GM04503 (cell line): ENCODE measurements at places on chromosomes 7 and 10.

DNA sequence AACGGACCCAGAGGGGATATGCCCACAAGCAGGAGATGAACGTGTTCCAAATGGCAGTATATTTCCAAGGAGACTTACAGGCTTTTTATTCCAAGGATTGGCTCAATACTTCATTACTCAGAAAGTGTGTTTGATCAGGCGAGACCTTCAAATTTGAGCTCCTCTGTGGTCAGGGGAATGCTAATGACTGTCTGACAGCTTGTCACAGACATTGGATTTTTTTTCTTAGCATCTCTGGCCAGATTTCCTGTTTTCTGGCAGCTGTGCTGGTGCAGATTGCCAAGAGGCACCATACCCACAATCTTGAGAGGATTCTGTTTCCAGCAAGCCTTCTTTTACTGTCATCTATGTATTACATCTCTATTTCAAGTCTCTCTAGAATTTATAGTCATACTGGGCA, 93.8 kb downstream of the C1GALT1 start:
- DNase-seq: no peak

- DNase-seq: no peak
Measured at GRCh38 chr10:7121154-7121797, 289.6 kb downstream of the SFMBT2 start.

DNA sequence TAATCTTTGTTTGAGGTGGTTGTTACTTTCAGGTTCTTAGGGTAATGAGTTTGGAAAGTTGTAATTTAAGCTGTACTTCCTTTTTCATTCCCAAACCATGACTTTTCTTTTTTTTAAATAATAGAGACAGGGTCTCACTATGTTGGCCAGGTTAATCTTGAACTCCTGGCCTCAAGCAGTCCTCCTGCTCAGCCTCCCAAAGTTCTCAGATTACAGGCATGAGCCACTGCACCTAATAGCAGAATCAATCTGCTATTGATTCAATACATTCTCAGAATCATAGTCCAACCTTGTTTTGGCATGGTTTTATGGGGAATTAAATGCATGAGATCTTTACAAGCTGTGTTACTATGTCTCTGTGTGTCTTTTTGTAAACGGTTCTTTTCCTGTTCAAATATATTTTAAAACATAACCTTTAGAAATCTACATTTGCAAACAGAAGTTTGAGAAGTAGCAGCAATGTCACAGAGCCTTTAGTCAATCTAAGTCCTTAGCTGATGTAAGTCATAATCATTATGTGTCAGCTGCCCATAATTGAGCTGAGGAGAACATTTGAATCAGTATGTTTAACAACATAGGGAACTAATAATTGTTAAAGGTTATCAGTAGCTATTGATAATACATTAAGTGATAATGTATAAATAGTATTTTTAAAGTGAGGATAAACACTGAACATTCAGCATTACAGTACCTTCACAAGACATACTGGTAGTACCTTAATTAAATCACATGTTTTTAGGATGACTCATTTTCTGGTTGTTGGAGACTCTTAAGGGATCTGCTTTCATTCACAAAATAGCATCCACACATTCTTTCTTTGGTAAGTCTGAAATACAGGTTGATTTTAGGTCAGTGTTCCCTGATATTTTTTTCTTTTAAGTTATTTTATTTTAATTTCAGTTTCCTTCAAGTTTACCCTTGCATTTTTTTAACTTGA, 8.8 kb downstream of the INPP5F start:
- no peak for DNase-seq

GRCh38 chr10:14553448-14553847, 221.2 kb downstream of the FAM107B start:
- peak; percentile 45 for DNase-seq

- DNase-seq: no peak
Measured at GRCh38 chr7:38411404-38411803, 138.0 kb upstream of the TARP start.

- DNase-seq: no peak
Measured at GRCh38 chr7:22700559-22701002, 26.4 kb upstream of the IL6 start.

DNA sequence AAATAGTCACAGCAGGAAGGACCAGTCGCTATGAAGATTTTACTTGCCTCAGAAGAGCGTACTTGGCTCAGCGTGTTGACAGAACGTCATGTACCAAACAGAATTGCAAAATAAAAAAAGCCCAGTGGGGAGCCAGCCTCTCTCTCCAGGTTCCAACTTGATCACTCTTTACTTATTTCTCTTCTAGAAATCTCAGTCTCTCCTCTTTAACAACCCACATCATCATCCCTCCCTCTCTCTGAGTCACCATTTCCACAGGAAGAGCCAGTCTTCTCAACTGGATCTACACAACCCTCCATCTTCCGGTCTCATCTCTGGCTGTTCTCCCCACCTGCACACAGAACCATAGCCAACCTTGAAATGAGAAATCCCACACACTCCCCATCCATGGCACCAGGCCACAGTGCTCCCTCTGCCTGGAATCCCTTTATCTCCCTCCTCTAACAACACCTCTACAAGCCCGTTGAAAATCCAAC, 718.3 kb downstream of the GRID1 start:
- no peak for DNase-seq

DNA sequence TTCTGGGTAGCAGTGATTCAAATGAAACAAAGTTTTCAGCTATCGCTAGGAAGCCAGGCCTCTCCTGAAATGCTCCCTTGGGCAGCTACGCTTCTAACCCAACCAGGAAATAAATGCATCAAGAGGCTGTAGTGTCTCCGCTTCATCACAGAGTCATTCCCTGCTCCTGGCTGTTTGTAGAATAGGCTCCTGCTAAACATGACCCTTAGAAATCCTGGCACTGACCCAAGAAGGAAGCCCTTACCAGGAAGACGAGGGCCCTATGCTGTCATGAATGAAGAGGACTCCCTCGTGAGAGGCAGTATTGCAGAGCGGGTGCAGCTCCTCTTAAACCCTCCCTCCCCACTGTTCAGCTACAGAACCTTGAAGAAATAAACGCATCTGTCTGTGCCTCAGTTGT, 48.3 kb downstream of the NOD1 start:
- DNase-seq: no peak

DNA sequence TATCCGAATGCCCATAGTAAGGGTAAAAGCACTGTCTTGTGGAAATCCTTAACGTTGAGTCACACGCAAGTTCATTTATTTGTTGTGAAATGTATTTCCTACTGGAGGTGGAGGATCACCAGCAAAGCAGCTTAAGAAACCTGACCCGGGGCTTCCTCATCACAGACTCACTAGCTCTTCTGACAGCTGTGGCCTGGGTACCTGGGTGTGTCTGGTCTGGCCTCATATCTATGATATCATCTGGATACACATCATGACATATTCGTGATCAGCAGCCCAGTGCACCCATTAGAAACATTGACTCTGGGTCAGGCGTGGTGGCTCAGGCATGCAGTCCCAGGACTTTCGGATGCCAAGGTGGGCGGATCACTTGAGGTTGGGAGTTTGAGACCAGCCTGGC, 8.8 kb downstream of the DRGX start:
- DNase-seq: peak; percentile 35

DNA sequence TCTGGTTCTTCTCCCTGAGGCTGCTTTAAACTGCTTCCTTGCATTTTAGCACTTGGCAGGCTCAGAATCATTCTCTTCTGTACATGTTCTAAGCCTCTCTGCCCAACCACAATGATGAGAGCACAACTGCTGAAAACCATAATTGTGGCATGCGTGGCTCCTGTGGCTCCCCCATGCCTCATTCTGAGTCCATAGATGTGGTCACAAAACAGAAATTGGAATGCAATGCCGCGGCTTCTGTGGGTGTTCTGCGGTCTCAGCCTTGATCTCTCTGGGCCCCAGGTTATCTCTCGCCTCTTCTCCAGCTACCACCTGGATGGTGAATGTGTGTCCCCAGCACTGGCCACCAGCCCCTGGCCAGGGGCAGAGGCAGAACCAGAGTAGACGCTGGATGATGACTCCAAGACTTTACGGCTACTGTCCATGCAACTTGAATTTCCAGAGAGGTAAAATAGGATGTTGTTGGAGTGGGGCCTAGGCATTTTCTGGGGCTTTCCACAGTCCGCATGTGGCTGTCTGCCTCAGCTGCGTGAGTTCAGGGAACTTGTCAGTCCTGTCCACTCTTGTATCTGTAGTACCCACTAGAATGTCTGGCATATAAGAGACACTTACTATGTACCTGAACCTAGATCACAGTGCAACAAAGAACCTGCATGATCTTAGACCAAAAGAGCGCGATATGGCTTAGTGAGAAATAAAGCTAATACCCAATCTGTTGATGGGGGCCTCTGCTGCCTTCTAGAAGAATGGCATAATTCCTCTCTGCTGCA, 52.4 kb upstream of the ADRB1 start:
- no peak for DNase-seq

DNA sequence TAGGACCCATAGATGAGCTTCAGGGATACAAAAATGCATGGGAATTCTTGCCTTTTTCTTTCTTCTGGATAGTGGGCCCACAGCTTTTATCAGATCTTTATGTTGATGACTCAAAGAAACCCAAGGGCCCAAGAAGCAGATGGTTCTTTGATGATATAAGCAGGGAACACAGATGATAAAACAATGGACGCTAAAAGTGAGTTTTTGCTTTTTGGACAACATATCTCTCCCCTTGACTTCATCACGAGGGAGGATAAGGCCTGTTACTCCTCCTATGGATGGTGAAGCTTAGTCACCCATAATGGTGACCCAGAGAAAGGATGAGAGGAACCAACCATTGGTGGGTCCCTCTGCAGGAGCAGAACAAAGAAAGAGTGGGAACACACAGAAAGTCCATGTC, 6.5 kb upstream of the OGA start:
- DNase-seq: no peak

GRCh38 chr7:71507680-71508602, 376.0 kb downstream of the GALNT17 start:
- DNase-seq: no peak

GRCh38 chr10:80133206-80133605, 676 bp downstream of the PLAC9 start:
- no peak for DNase-seq

- no peak for DNase-seq
Measured at GRCh38 chr7:140539461-140539860, 60.2 kb upstream of the MKRN1 start.

DNA sequence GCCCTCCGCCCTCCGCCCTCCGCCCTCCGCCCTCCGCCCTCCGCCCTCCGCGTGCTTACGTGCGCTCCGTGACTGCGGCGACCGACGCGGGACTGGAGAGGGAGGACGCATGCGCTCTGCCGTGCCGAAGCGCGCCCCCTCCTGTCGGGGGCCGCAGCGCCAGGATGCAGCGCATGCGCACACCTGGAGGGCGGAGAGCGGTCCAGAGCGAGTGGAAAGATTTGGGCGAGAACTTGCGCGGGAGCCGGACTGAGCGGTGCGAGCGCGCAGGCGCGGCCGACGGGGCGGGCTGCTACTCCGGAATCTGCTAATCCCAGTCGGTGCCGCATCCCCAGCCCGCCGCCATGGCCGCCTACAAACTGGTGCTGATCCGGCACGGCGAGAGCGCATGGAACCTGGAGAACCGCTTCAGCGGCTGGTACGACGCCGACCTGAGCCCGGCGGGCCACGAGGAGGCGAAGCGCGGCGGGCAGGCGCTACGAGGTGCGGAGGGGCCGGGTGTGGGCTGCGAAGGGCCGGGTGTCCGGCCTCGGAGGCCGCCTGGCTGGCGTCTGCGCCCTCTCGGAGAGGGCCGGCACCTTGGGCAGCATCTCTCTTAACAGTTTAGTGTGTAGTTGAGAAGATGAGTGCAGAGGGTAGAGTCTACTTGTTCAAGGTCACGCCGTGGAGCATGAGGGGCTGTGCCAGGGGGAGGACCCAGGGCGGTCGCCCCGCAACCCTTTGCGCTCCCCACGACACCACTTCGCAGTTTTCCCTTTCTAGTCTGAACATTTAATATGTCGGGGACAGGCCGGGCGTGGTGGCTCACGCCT, at the start of gene PGAM1:
PGAM1 (plus strand) TSS at position 228 of the 812 bp plus-strand sequence; CDS start at position 345, 117 bp downstream.
- DNase-seq: peak; percentile 75

GRCh38 chr7:137875746-137876145, 29.0 kb upstream of the DGKI start:
- DNase-seq: no peak

- no peak for DNase-seq
Measured at GRCh38 chr7:113331155-113331898, 213.0 kb upstream of the SMIM30 start.

GRCh38 chr7:130492523-130493274, 814 bp downstream of the MEST start:
- no peak for DNase-seq
